Naive B cell (primary cell): ENCODE measurements at places on chromosomes 16 and 17. TPM values are rescaled to one million over a fixed set of nuclear protein-coding genes. Genes with fewer than 3 reads are reported as not detected.

Gene HOXB5
- polyA plus RNA-seq: not detected

Gene TBC1D3H
- not detected for polyA plus RNA-seq

Gene KRT40
- polyA plus RNA-seq: not detected

Gene KRTAP2-4
- polyA plus RNA-seq: not detected

Gene RNF222
- polyA plus RNA-seq: 0.35 TPM

Gene PTX4
- not detected for polyA plus RNA-seq

Gene PDF
- 14.0 TPM for polyA plus RNA-seq

Gene RAD51D
- 9.0 TPM for polyA plus RNA-seq

Gene PPP1R27
- polyA plus RNA-seq: not detected

Gene NPTX1
- not detected for polyA plus RNA-seq

Gene KRT14
- not detected for polyA plus RNA-seq

Gene TMEM107
- 36.0 TPM for polyA plus RNA-seq

Gene CRYBA1
- polyA plus RNA-seq: not detected
